ENCODE measurements at places on chromosomes 5 and 9. TPM values are rescaled to one million over a fixed set of nuclear protein-coding genes. Genes with fewer than 3 reads are reported as not detected.

Gene CMBL
- 19.8 TPM for polyA plus RNA-seq

Gene TTF1
- polyA plus RNA-seq, result 4.9 TPM

Gene MOCS2
- 10.4 TPM for polyA plus RNA-seq

Gene IFNK
- not detected for polyA plus RNA-seq

Gene TMEM174
- polyA plus RNA-seq, result not detected

GRCh38 chr9:79329861-79330260, 241.9 kb upstream of the TLE4 start:
- no peak for DNase-seq

GRCh38 chr9:6931913-6932312, 174.1 kb downstream of the KDM4C start:
- no peak for DNase-seq

DNA sequence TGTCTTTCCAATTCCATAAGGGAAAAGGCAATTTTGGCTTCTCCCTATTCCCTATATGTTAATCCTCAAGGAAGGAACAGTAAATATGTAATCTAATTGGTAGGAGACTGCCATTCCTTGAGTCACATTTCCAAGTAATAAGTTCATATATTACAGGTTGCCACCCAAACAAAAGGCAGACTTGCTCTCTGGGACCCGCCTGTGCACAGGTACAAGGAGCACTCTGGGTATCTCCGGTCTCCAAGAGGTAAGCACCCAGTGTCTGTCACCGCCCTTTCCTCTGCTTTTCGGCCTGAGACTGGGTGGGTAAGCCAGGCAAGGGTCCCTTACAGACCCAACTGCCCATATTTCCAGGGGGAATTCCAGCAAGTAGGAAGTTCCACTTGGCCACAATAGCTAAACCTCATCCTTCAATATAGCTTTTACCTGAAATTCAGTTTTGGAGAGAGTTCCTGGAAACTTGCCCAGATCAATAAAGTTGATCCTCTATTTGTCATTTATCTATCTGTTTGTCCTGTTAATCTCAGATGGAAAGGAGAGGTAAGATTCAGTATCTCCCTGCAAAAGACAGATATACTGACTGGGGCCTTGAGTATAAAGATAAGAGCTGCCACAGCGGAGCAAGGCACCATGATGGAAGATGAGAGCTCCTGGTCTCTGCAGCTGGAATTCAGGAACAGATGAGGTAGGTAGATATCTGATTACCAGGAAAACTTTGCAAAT, 81.8 kb downstream of the SUSD1 start:
- DNase-seq, result no peak

DNA sequence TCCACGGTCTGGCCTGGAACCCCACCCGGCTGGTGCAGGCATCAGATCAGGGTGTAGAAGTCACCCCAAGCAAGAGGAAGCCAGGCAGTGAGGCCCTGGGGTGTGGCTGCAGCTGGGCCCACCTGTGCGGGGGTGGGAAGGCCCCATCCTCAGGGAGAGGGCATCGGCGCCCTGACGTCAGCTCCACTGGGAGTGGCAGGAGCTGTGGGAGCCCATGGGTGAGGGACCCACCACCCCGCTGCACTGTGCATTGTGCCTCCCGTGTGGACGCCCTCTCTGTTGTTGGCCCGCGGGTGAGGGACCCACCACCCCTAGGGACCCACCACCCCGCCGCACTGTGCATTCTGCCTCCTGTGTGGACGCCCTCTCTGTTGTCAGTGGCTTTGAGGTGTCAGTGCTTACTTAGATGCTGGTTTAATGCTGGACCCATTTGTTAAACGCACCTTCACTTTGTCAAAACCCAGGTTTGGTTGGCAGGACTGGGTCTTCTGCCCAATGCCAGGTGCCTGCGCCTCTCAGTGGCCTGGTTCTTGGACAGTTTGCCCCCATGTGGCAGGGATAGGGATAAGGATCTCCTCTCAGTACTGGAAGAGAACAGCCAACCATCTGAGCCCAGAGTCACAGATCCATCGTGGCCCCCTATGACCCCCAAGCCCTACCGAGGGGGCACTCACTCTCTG, 6.9 kb upstream of the EXOC3 start:
- peak; percentile 21 for DNase-seq

GRCh38 chr5:95673081-95673480, 9.7 kb downstream of the SPATA9 start:
- no peak for DNase-seq

Data from endothelial cell of umbilical vein (primary cell).